ENCODE measurements at places on chromosomes 3 and 15. TPM values are rescaled to one million over a fixed set of nuclear protein-coding genes. Genes with fewer than 3 reads are reported as not detected.

DNA sequence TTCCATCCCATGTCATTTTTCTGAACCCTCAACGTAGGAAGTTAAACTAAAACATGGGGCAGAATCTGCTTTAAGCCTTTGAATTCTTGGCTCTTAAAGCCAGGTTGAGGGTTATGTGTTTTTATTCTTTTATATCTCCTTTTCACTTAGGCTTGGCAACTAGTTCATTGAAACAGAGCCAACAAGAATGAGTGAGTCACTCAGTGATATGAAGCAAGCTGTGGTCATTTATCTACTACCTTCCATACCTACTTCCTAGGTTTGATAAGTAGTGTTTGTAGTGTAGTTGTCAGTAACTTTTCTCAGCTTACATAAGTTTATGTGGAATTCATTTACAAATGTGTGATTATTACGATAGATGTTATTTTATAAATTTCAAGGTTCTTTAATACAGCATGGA is 67.4 kb downstream of the SNRPN start:
- no peak for DNase-seq

GRCh38 chr3:168102735-168103410 is 7.1 kb upstream of the GOLIM4 start:
- no peak for DNase-seq

DNA sequence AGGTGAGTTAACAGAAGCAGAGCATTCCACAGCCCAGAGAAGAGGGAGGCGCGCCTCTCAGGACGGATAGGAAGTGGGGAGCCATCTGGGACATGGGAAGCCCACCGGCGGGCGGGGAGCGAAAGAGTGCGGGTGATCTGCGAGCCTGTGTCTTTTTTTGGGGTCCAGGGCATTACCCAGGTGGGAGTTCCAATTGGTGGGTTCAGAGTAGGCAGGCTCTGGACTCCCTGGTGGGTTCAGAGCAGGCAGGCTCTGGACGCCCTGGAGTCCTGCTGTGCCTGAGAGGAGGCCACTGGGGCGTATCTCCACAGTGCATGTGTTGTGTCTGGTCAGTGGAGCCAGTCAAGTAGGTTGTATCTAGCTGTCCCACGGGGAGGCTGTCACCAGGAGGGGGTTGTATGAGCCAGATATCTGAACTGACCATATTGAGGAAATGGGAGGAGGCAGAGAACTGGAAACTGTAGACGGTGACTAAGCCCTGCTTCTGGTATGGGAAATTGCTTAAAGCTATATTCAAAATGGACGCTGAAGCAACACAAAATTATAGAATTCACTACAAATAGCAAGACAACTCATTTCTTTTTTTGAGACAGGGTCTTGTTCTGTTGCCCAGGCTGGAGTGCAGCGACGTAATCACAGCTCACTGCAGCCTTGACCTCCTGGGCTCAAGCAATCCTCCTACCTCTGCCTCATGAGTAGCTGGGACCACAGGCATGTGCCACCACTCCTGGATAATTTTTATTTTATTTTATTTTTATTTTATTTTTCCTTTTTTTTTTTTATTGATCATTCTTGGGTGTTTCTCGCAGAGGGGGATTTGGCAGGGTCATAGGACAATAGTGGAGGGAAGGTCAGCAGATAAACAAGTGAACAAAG is 34.5 kb upstream of the CHST2 start:
- DNase-seq = no peak

DNA sequence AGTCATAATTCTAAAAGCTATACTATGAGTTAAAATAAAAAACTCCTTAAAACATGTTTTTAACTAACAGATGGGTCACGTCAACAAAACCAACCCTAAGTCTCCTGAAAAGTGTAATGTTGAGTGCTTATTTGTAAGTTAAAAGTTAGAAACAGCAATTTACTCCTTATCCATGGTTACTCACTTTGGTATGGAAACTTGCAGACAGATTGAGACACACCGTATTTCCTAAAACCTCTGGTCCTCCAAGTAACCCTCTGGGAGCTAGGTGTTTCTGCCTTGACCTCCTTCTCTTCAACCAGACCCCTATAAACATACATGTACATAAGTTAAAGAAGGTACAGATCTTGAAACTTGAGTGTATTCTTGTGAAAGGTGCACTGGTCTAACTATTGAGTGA is 3.1 kb downstream of the COL8A1 start:
- DNase-seq = no peak

GRCh38 chr3:74539876-74540275 is 74.6 kb downstream of the CNTN3 start:
- DNase-seq = no peak

- DNase-seq = no peak
Measured at GRCh38 chr3:13135811-13136321, 62.6 kb upstream of the IQSEC1 start.

DNA sequence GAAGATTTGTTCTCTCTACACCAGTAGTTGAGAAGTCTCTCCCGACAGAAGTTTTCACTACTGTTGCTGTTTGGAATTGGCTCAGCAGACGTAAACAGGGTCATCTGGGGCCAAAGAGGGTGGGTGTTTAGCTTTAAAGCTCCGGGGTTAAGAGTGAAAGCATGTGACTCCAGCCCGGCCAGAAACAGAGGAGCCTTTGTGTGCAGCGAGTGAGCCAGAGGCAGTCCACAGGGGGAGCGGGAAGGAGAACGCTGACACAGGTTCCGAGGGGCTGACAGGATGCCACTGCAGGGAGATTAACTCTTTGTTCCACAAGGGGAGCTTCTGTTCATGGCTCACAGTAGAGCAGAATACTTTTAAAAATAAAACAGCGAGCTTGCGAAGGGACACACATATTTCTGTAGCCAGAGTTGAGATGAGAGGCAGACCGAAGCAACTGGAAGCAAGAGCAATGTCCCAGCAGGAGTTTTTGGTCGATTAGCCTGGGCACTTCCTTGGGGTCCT is 26.9 kb downstream of the BMF start:
- peak; percentile 71 for DNase-seq

DNA sequence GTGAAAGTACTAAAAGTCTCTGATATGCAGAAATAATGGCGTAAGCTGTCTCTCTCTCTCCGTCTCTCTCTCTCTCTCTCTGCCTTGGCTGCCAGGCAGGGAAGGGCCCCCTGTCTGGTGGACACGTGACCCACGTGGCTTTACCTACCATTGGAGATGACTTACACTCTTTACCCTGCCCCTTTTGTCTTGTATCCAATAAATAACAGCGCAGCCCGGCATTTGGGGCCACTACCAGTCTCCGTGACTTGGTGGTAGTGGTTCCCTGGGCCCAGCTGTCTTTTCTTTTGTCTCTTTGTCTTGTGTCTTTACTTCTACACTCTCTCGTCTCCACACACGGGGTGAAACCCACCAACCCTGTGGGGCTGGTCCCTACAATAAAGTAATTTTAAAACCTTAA is 12.2 kb upstream of the TMEM40 start:
- no peak for DNase-seq

- DNase-seq = no peak
Measured at GRCh38 chr3:155178810-155179436, 98.8 kb downstream of the MME start.

DNA sequence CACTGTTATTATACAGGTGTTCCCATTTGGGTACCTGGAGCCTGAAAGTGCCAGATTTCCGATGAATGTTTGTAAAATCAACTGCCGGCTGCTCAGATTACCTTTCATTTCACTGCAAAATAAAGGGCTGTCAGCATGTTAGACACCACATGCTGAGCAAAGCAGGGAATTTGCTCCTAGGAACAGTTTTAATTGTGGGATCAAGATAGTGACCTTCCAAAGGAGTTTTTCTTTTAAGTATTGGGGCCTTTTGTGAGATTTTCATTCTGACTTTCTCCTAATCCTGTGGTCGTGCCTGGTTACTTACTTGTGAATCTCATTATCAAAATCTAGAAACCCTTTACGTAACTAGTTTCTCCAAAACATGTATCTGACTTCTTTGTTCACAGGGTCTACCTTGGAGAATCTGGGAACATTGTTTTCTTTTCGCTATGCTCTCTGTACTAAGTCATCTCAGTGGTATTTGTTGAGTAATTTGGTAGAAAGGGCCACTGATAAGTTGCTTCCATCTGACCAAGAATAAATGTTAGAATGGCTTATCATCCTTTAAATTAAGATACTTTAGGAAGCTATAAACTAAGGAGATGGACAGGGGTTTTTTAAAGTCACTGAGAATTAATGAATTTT is 40.8 kb upstream of the LRTM1 start:
- no peak for DNase-seq

- DNase-seq = no peak
Measured at GRCh38 chr15:65969865-65970816, 100.8 kb downstream of the RAB11A start.

DNA sequence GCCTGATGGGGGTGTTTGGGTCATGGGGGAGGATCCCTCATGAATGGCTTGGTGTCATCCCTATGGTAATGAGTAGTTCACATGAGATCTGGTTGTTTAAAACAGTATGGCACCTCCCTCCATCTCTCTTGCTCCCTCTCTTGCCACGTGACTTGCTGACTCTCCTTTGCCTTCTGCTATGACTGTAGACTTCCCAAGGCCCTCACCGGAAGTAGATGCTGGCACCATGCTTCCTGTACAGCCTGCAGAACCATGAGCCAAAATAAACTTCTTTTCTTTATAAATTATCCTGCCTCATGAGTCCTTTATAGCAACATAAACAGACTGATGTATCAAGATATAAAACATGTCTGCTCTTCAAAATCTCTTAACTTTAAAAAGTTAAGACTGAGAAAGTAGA is 96.1 kb downstream of the TFDP2 start:
- no peak for DNase-seq

- DNase-seq = no peak
Measured at GRCh38 chr15:77398927-77399326, 21.0 kb downstream of the PEAK1 start.

DNA sequence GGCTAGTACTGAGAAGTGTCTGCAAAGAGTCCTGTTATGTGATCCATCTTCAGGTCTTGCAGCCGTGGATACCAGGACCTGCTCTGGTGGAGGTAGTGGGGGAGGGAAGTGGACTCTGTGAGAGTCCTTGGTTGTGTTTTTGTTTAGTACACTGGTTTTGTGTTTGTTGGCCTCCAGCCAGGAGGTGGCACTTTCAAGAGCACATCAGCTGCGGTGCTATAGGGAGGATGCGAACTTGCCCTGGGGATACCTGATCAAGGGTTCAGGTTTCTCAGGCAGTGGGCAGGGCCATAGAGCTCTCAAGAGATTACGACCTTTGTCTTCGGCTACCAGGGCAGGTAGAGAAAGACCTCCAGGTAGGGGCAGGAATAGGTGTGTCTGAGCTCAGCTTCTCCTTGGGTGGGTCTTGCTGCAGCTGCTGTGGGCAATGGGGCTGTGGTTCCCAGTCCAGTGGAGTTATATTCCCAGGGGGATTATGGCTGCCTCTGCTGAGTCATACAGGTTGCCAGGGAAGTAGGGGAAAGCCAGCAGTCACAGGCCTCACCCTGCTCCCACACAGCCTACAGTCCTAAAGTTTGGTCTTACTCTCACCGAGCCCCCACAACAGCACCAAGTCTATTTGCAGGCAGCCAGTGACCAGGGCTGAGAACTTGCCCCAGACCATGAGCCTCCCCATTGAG is 132.8 kb upstream of the NPHP3 start:
- no peak for DNase-seq

DNA sequence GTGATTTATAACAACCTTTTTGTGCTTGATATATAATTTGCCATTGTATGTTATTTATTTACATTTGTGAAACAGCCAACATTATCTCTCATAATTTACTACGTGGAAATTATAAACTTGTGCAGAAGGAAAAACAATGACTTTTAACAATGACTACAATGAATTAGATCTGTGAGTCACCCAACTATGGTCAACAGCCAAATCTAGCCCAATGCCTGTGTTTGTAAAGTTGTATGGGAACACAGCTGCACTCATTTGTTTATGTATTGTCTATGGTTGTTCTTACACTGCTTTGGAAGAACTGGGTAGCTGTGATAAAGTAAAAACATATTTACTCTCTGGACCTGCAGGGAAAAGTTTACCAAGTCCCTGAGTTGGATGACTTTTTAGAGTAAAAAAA is 110.4 kb downstream of the OTOL1 start:
- no peak for DNase-seq

DNA sequence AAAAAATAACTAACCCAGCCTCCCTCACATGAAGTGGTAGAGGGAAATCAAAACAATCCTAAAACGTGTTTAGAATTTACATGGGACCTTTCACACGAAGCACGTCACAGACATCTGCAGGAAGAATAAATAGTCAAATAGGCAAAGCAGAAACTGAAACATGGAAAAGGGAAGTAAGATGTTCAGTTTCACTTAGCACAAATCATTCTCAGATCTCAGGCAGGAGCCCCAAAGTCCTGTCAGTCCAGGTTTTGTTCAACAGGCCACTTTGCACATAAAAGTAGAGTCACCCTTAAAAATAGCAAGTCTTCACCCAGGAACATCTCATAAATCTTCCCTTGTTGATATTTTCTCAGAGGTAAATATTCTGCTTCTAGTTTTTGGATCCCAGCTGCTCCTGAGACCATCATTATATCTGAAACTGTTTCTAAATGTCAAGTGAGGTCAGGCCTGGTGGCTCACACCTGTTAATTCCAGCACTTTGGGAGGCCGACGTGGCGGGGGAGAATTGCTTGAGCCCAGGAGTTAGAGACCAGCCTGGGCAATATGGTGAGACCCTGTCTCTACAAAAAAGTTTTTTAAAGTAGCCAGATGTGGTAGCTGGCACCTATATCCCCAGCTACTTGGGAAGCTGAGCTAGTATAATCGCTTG is 1.9 kb downstream of the RUBCN start:
- no peak for DNase-seq

DNA sequence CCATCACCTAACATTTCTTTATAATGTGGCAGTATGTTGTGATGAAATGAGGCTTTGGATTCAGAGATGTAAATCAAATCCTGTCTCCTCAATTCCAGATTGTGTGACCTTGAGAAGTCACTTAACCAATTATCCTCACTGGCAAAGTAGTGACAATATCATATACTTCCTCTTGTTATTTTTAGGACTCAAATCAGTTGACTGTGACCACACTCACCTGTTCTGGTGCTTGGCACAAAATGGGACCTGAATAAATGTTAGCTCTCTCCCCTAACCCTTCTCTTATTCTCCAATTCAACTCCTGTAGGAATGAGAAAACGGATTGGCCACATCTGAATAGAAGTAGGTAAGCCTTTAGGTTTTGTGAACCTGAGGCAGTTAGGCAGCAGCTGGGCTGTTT is 42.1 kb downstream of the IQCH start:
- DNase-seq = no peak

Gene SMCO1
- total RNA-seq = not detected

Gene FGF12
- total RNA-seq = 50.2 TPM

Gene NR1I2
- total RNA-seq = 0.55 TPM

Gene HIGD1A
- total RNA-seq = 238 TPM

Gene CKMT1B
- total RNA-seq = 1.1 TPM

Gene TMOD2
- total RNA-seq = 8.9 TPM

Gene CLRN1
- 1.0 TPM for total RNA-seq

Gene SI
- not detected for total RNA-seq

Gene CNTN4
- 1.1 TPM for total RNA-seq

Gene FAM174B
- total RNA-seq = 9.6 TPM

Gene CPNE4
- total RNA-seq = 0.42 TPM

Gene LRRC2
- 3.2 TPM for total RNA-seq
